ENCODE measurements at places on chromosomes 13 and 19.

GRCh38 chr19:33434886-33435705 is 61.6 kb downstream of the CEBPG start:
- H3K4me3 ChIP-seq = no peak overlapping the region
- no peaks in the 10 kb centered on the region for H3K27me3 ChIP-seq
- no peaks in the 10 kb centered on the region for H3K4me1 ChIP-seq
- DNase-seq = no peak
- no peaks in the 10 kb centered on the region for H3K36me3 ChIP-seq

DNA sequence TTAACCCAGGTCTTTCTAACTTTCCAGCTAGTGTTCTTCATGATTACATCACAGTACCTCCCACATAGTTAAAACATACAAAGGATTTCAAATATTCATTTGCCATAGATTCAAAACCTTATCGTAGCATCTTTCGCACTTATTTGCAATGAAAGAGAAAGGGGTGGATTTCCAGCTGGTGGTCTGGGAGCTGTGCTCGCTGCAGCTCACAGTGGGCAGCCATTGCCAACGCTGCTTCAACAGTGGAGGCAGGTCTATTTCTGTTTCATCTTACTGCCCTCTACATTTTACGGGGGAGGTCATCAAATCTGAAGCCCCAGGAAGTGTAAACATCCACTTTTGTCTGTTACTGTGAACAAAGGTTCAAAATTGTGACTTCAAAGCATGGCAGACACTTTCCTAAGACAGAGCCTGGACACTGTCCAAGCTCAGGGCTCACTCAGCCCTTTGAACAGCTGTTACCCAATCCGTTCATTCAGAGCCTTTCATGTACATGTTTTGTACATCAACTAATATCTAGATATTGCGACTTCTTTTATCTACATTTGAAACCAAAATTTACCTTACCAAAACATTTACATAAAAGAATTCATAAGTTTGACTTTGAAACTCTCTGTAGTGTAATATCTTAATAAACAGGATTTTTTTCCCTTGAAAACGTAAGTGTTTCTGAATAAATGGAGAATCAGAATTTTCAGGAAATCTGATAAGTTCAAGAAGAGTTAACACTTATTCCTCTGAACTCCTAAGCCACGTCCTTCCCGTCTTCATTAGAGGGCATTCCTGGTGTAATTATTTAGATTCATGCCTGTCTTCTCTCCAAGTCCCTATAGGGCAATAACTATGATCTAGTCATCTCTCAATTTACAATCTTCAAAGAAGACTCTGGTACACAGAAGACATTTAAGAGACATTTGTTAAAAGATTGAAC is 25.1 kb downstream of the STARD13 start:
- no peak for DNase-seq
- H3K4me1 ChIP-seq = peaks cover 16% of the 10 kb centered on the region
- no peaks in the 10 kb centered on the region for H3K27me3 ChIP-seq
- H3K4me3 ChIP-seq = no peak overlapping the region
- H3K27ac ChIP-seq = no peak overlapping the region

DNA sequence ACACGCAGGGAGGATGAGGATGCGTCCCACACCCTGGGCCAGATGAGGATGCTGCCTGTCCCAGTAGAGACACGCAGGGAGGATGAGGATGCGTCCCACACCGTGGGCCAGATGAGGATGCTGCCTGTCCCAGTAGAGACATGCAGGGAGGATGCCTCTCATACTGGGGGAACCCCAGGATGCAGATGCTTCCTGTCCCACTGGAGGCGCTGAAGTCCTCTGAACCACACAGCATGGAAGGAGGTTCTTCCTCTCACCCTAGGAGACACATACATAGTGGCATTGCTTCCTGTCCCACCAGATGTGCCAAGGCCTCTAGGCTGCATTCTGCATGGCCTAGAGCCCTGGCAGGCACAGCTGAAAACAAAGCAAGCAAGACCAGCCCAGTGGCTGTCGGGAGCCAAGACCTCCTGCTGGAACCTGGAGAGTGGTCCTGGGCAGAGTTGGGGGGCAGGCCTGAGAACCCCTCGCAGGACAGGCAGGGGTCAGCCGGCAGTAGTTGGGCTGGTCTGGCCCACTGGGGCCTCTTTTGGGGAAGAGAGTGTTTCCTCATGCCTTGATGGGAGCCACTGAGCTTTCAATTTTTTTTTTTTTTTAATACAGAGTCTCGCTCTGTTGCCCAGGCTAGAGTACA is 4.3 kb downstream of the HPN start:
- no peak for DNase-seq
- H3K4me1 ChIP-seq = peaks cover 13% of the 10 kb centered on the region
- H3K27me3 ChIP-seq = no peaks in the 10 kb centered on the region
- no peaks in the 10 kb centered on the region for H3K36me3 ChIP-seq
- H3K27ac ChIP-seq = no peak overlapping the region

- no peaks in the 10 kb centered on the region for H3K36me3 ChIP-seq
- no peaks in the 10 kb centered on the region for H3K27me3 ChIP-seq
- DNase-seq = no peak
- H3K4me1 ChIP-seq = peaks cover 5% of the 10 kb centered on the region
Measured at GRCh38 chr19:49474542-49474924, 518 bp downstream of the FLT3LG start.

DNA sequence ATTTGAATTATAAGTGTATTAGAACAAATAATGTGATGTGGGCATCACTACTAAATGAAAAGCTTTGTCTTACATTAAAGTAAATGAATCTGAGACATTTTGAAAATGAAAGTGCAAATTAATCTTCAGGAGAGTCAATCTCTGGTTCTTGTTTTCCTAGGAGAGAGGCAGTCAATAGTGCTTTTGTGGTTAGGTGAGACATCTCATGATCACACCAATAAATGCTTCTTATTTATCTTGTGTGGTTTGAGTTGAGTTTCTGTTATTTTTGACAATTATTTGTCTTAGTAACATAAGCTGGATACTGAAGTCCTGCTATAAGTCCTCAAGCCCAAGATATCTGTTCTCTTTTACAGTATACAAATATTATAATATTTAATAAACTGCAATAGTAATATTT is 1378.0 kb upstream of the PCDH9 start:
- no peak overlapping the region for H3K4me3 ChIP-seq
- H3K27me3 ChIP-seq = no peaks in the 10 kb centered on the region
- H3K36me3 ChIP-seq = no peaks in the 10 kb centered on the region
- no peaks in the 10 kb centered on the region for H3K4me1 ChIP-seq

DNA sequence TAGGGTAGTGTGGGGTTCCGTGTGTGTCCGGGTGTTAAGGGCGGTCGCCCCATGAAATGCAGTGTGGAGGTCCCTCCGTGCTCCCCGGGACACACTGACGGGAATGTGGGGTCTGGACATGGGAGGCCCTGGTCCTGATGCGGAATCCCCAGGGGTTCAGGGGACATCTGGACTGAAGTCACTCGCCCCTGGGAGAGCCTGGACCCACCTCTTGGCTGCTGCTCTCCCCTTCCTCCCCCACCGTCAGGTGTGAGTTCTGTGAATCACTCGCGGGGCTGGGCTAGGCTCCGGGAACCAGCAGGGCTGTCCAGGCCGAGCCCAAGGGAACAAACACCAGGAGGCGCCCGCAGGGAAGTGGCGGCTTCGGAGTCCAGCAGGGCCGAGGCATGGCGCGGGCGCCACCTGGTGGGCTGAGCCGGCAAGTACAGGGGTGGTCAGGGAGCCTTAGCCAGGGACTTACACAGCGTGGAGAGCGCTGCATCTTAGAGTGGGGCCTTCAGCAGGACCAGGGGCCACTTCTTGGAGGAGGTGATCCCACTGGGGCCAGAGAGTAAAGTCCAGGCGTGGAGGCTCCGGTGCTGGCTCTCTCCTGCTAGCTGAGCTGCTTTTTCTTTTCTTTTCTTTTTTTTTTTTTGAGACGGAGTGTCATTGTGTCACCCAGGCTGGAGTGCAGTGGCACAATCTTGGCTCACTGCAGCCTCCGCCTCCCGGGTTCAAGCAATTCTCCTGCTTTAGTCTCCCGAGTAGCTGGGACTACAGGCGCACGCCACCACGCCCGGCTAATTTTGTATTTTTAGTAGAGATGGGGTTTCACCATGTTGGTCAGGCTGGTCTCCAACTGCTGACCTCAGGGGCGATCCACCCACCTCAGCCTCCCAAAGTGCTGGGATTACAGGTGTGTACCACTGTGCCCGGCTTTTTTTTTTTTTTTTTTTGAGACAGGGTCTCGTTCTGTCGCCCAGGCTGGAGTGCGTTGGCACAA is 20.1 kb downstream of the WTIP start:
- no peaks in the 10 kb centered on the region for H3K27me3 ChIP-seq
- H3K4me1 ChIP-seq = peaks cover 2% of the 10 kb centered on the region
- H3K27ac ChIP-seq = no peak overlapping the region
- no peaks in the 10 kb centered on the region for H3K36me3 ChIP-seq
- DNase-seq = peak; percentile 93

DNA sequence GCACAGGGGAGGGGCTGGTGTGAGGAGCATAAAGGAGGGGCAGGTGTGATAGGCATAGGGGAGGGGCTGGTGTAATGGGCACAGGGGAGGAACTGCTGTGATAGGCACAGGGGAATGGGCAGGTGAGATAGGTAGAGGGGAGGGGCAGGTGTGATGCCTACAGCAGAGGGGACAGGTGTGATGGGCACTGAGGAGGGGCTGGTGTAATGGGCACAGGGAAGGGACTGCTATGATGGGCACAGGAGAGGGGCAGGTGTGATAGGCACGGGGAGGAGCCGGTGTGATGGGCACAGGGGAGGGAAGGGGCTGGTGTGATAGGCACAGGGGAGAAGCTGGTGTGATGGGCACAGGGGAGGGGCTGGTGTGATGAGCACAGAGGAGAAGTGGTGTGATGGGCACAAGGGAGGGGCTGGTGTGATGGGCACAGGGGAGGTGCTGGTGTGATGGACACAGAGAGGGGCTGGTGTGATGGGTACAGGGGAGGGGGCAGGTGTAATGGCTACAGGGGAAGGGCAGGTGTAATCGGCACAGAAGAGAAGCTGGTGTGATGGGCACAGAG is 39.5 kb upstream of the POP4 start:
- no peak overlapping the region for H3K27ac ChIP-seq
- H3K4me1 ChIP-seq = no peaks in the 10 kb centered on the region
- no peaks in the 10 kb centered on the region for H3K36me3 ChIP-seq
- no peak overlapping the region for H3K4me3 ChIP-seq
- no peaks in the 10 kb centered on the region for H3K27me3 ChIP-seq
- DNase-seq = no peak

DNA sequence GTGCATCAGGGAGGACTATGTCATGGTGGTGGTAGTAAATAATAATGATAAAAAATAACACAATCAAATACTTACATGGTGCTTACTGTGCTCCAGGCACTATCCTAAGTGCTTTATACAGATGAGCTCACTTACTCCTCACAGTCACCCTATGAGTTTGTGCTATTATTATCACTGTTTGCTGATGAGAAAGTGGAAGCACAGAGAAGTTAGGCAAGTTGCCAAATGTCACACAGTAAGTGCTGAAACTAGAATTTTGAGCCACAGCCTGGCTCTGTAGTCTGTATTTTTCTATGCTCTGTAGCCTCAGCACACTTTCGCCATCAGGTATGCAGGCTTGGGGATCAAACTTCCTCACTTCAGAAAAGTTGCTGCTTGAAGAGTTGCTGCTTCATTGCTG is 46.6 kb downstream of the HTR2A start:
- no peak overlapping the region for H3K27ac ChIP-seq
- DNase-seq = no peak
- no peaks in the 10 kb centered on the region for H3K4me1 ChIP-seq

GRCh38 chr13:26017196-26017921 is 34.5 kb downstream of the SHISA2 start:
- H3K4me1 ChIP-seq = no peaks in the 10 kb centered on the region
- no peak overlapping the region for H3K4me3 ChIP-seq
- no peak for DNase-seq
- no peak overlapping the region for H3K27ac ChIP-seq

DNA sequence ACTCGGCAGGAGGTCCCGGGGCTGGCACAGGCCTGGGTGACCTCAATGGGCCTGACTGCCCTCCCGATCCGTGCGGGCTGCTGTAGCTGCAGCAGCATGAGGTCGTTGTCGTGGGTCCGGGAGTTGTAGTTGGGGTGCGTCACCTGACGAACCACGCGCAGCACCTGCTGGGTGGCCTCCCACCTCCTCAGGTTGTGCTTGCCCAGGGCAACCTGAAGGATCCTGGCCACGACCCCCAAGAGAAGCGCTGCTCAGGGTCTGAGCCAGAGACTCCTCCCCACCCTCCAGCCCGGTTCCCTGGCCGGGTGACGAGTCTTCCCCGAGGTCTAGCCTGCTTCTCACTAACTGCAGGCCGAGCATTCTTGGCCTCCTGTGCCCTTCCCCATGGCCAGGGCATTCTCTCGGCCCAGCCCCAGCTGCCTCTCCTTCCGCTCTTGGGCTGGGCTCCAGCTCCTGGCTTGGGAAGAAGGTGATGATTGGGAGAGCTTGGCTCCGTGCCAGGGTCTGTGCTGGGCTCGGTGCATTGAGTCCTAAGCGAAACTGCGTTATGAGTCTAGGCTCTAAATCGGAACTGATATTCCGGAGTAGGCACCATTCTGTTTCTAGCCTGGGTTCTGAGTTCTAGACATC is 3.1 kb downstream of the KLK14 start:
- H3K27me3 ChIP-seq = no peaks in the 10 kb centered on the region
- no peaks in the 10 kb centered on the region for H3K4me1 ChIP-seq
- no peak for DNase-seq
- H3K36me3 ChIP-seq = no peaks in the 10 kb centered on the region
- no peak overlapping the region for H3K27ac ChIP-seq

GRCh38 chr13:42041684-42042035 is 6.8 kb upstream of the DGKH start:
- H3K4me3 ChIP-seq = peak overlapping the region; percentile 89
- peak overlapping the region; percentile 90 for H3K27ac ChIP-seq
- no peaks in the 10 kb centered on the region for H3K36me3 ChIP-seq
- H3K27me3 ChIP-seq = no peaks in the 10 kb centered on the region

DNA sequence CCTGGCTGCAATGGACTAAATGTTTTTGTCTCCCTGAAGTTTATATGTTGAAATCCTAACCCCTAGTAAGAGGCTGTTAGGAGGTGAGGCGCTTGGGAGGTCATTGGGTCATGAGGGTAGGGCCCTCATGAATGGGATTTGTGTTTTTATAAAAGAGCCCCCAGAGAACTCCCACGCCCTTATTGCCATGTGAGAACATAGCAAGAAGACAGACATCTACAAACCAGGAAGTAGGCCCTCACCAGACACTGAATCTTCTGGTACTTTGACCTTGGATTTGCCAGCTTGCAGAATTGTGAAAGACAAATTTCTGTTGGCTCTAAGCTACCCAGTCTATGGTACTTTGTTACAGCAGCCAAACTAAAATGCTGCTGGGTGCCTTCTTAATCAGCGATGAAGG is 96.1 kb upstream of the SPATA13 start:
- no peaks in the 10 kb centered on the region for H3K36me3 ChIP-seq
- DNase-seq = no peak
- H3K4me1 ChIP-seq = peaks cover 15% of the 10 kb centered on the region
- no peak overlapping the region for H3K4me3 ChIP-seq
